Inflammatory macrophage treated with lipopolysaccharide for 1 hour (primary cell): ENCODE measurements at places on chromosomes 4 and X.
A peak's percentile ranks its signal among the peaks of the same experiment; 100 is the strongest.

- no peak for DNase-seq
Observed at GRCh38 chr4:148653681-148654080, 211.5 kb upstream of the NR3C2 start.

DNA sequence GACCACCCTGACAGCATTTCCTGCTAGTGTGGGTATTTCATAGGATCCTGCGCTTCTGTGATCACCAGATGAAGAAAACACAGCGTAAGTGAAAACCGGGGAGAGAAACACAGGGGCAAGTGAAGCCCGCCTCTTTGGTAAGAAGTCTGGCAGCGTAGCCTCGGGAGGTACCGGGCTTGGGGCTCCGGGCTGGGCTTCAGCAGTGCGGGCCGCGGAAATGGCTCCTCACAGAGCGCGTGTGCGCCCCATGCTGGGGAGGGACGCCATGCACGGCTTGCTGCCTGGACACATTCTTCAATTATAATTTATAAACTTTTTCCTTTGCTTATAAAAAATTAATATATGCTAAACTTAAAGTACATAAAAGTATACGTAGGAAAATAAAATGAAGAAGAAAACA, 151.5 kb downstream of the AFAP1 start:
- DNase-seq: no peak

GRCh38 chrX:139058831-139059495, 347.4 kb upstream of the FGF13 start:
- DNase-seq: no peak

DNA sequence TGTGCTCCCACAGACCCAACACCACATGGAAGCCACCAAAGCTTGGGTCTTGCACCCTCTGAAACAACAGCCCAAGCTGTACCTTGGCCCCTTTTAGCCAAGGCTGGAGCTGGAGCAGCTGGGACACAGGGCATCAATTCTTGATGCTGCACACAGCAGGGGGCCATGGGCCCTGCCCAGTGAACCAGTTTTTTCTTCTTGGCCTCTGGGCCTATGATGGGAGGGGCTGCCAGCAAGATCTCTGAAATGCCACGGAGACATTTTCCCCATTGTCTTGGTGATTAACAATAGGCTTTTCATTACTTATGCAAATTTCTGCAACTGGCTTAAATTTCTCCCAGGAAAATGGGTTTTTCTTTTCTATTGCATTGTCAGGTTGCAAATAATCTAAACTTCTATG, 49.0 kb downstream of the SPANXA2 start:
- no peak for DNase-seq

DNA sequence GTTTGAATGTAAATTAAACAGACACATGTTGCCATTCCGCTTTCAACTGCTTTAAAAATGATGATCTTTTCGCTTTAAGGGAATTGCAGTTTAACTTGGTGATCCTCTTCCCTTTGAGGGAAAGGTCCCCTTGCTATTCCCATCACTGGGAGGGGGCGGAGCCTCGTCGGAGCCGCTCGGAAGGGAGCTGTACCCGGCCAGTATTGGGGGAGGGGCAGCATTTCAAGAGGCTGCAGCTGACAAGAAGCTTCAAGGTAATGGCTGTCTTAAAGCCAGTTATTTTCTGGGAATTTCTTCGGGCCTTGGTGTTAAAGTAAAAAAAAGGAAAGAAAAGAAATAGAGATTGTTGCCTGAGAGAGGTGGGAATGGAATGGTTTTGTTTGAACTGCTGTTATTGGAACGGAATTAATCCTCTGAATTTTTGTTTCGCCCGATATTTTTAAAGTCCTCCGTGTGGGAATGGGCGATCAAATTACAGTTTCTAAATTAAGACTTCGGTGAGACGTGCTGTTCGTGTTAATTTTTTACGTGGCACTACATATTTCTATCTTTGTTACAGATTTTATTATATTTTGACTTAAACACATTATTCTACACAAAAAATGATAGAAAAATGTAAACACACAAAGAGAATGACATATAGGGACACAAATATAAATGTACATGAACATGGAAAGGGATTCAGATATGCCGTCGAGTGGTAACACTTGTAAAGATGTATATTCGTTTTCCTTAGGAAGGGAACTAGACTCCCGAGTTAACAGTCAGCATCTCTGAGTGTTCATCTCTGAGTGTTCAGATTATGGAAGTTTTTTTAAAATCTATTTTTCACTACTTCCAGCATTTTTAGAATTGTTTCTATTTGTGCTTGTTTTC, 9.2 kb downstream of the PWWP3B start:
- DNase-seq: no peak

DNA sequence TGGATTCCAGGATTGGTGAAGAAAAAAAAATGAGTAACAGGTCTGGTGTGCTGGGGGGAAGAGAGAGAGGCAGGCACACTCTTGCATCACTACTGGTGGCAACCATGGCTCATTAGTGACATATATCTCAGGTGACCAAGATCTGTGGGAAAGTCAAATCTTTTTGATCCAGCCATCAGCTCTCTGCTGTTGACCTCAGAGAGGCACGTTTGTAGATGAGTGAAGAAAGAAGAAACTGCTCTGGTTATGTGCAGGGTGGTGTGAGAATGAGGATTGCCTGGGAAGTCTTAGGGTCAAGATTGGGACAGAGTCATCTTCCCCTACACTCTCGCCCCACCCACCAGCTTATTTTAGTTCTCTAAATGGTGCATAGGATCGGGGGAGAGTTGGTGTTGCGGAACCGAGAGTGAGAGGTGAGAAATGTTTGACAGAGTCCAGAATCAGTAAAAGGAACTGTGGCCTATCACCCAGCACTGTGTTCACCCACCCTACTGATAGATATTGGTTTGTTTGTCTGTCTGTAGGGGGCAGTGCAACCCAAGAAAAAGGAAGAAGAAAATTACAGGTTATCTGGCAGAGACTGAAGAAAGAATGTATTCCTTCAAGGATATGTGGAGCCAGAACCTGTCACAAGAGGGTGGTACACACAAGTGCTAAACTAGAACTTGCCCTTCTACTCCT, 21.9 kb downstream of the ARMCX6 start:
- peak; percentile 53 for DNase-seq

DNA sequence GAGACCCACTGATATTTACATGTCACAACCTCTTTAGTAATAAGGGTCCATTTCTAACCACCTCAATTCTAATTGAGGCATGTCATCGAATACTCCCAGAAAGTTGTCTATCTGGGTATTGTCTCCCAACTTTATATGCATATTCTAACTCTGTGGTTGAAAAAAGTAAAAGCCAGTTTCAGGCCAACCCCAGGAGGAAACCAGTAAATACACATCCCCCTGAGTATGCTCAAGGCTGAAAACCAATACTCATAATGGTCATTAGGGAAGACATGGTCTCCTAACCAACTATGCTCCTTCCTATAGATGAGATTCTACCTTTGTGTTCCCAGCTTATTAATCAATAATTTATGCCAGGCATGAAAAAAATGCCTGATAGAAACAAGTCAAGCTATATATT, 96.6 kb downstream of the SH3KBP1 start:
- DNase-seq: no peak

- DNase-seq: peak; percentile 89
Observed at GRCh38 chr4:3480528-3481112, 17.5 kb downstream of the DOK7 start.

- DNase-seq: no peak
Observed at GRCh38 chrX:73728602-73729001, 165.6 kb downstream of the CHIC1 start.

- DNase-seq: no peak
Observed at GRCh38 chr4:17204908-17205307, 306.5 kb upstream of the LDB2 start.

- no peak for DNase-seq
Observed at GRCh38 chr4:123977641-123978081, 581.1 kb downstream of the SPRY1 start.

DNA sequence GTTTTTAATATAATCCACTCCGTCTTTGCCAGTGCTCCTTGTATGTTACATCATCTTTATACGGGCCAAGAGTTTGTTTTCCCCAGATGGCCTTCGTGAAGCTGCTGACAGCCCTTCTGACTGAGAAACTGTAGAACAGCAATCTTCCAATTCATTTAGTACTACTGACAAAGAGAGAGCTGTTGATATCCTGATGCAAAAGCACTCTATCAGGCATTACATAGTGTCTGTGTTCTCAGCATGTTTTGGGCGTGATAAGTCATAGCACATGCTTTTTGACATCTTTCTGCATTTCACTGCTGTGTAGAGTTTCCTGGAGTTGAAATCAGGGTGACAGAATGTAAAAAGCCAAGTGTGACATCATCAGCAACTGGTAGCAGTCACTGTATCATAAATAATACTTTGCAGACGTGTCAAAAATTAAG, 746.3 kb upstream of the FAM241A start:
- no peak for DNase-seq

DNA sequence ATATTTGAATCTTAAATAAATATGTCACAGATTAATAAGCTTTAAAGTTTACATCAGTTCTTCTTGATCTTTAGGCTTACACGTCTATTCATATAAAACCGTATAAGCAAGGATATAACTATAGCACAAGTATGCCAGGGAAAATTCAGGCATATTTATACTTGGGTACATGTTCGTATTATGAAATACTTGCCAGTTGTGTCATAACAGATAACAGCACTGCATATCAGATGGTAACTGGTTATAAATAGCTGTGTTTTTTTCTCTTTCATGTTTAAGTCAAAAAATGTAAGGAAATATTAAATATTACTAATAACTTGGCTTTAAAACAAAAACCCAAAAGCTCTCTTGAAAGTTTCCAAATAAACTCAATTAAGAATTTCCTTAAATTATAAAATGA, 17.5 kb downstream of the BRWD3 start:
- DNase-seq: no peak

DNA sequence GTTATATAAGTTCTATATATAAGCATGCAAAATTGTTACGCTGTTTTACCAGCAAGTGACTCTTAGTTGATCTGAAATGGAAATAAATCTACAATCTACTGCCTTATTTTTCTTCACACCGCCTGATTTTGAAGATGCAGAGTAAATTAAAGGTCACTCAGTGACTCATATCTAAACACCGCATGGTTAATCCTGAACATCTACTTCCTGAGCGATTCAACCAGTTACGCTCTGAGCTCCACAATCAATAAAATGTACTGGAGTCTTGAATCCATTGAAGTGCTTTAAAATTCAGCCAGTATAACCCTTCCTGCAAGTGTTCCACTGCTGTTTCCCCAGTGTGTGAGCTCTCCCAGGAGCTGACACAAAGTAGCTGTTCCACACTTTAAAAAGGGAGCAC, 192.8 kb downstream of the SLC7A11 start:
- DNase-seq: no peak

DNA sequence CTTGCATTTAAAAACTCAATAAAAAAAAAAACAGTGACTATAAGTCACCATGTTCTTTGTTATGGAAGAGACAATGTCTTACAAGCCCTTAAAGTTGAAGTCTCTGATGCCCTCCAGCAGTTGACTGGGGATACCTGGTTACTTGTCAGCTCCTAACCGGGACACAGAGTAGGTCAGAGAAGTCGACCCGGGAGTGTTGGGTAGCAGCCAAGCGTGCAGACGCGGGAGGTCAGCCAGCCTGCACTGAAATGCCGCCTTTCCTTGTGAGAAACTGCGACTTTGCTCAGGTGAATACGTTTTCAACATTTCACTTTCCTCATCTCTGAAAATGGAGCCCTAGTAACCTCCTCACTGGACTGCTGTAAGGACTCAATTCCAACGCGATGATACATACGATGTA, 81.8 kb downstream of the F11 start:
- DNase-seq: no peak

- DNase-seq: peak; percentile 67
Observed at GRCh38 chrX:150429594-150429993, 66.5 kb downstream of the MAMLD1 start.

DNA sequence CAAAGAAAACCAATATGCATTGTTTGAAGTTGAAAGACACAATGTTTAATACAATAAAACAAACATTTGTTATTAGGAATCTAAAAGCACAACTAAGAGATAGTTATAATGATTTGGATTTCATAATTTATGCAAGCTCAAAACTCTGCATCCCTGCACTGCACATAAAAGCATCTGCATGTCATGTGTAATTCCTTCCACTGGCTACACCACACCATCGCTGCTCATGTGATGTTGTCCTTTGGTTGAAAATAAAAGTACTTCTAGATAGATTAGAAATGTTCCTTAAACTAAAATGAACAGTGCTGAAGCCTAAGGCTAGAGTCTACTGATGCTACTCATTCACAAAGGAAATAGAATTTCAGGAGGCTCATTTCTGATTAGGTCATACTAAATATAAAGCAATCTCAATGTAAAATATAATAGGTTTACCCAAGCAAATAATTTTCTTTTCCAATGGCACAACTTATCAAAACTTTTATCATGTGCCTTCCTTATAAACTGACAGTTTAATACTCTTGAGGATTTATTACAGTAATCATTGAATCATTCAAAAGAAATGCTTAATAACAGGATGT, 130.8 kb upstream of the DKK2 start:
- no peak for DNase-seq

DNA sequence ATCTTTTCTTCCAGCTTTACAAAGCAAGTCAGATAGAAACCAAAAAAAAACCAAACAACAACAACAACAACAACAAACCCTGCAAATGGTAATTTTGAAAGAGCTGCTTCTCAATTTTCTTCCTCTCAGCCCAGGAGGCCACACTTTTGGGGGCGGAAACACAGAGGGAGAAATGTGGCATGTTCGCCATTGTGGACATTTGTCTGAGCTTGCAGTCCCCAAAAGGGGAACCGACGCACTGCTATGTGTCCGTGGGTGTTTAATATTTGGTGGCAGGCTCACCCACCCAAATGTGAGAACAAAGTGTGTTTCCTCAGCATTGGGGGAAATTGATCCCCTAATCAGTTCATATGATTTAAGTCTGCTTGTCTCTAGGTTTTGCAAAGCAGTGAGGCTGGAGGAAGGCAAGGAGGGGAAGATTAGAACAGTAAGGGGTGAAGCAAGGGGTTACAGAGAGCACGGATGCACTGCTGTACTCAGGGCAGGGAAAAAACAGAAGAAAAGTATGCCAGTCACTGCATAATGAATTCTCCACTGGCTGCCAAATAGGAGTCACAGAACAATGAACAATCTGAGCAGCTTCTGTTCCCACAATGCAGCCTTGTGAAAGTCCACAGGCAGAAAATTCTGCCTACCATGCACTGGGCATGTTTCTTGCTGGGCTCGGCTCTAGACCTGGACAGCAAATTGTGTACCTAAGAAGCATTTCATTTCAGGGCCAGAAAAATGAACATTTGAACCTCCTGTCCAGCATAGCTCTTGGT, 74.7 kb upstream of the GPM6B start:
- DNase-seq: peak; percentile 24

DNA sequence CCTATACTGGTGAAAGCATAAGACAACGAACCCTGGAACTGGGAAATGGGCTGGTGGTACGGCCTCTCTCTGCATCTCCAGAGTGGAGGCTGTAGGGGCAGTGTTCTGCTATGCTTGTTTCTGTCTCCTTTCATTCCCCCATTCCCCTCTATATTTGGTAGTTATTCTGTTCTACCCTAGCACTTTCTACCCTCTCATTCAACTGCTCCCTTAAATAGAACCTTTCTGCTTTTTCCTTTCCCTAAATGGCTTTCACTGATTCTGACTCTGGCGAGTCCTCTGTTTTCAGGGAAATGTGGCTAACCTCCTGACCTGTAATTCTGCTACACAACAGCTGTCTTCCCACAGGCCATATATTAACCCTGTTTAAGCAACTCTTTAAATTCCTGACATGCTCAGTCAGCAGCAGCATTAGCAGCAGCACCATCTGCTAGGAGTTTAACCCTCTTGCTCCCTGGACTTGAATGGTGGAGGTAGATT, 94.2 kb downstream of the CXCL13 start:
- no peak for DNase-seq
